ENCODE measurements at places on chromosomes 3 and 15.

GRCh38 chr15:99745370-99746086 lies 12.3 kb upstream of the LYSMD4 start:
- DNase-seq, result no peak

DNA sequence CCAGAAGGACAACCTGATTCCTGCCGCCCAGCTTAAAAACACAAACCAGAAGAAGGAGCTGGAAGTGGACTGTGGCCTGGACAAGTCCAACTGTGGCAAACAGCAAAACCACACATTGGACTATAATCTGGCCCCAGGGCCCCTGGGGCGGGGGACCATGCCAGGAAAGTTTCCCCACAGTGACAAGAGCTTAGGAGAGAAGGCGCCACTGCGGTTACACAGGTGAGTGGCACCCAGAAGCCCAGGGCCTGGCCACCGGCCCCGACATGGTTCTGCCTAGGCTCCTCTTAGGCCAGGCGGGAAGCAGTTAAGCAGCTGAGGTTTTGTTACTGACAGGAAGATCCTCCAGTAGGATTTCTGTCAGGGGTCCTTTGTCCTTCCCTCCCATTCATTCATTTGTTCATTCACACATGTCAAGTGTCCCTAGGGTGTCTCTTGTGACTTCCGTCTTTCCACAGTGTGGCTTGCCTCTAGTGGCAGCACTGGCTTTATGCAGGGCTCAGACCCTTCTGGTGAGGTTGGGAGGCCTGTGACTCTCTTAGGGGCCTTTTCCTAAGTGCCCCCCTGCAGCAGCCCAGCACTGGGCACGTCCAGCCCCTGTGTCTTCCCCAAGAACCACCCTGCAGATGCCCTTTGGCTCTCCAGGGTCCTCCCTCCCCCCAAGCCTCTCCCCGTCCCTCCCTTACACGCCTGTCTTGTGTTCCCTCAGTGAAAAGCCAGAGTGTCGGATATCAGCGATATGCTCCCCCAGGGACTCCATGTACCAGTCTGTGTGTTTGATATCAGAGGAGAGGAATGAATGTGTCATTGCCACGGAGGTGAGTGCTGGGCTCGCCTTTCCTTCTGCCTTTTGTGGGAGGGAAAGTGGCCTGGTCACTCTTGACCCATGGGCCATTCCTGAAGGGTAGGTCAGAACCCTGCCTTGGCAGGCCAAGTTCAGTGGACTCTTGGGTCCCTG lies 7.8 kb downstream of the DLL4 start:
- DNase-seq, result no peak

DNA sequence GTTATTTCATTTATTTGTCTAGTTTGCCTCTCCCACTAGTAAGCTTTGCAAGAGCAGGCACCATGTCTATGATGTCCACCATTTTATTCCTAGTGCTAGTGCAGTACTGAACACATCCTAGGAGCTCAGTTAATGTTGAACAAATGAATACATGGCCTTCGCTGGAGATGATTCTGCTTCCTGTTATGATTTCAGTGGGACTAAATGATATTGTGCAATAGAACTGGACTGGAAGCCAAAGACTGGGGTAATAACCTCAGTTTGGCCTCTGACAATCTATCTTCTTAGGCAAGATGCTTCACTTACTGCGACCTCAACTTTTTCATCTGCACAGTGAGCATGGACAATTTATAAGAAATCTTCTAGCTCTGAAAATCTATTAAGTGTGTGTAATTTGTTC lies 191.3 kb downstream of the ADAMTSL3 start:
- no peak for DNase-seq

DNA sequence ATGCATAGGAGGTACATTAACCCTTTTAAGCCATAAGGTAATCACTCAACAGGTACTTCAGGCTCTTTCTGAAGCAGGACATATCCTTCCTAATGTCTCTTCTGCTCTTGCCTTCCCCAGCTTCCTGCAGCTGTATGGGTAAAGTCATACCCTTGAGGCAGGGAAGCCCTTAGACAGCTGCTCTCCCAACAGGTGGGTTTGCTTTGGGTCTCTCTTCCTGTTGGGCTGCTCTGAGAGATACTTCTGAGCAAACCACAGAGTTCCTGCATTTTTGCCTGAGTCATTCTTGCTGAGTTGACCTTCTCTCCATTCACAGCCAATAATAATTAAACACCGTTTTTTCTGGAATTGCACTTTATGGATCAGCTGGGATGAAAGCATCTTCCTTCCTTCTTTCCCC lies 2.0 kb upstream of the TRAT1 start:
- DNase-seq, result no peak

DNA sequence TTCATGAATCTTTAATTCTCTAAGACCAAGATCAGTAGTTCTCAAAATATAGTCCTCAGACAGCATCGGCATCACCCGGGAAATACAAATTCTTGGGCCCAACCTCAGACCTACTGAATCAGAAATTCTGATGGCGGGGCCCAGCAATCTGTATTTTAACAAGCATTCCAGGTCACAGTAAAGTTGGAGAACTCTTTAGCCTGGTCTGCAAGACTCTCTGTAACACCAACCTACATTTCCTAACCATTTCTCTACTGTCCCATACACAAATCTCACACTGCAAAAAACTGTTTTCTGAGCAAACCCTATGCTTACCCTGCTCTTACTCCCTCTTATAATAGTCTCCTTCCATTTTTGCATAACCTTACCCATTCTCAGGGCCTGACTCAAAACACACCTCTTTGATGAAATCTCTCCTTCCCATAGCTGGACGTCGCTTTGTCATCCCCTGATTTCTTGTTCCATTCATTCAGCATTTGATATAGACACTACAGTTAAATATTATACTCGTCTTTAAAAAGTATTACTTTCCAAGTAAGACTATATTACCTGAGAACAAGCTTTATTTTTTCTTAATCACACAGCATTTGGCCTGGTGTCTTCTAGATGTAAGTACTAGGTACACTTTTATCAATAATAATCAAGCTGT lies 83.3 kb upstream of the MYO5C start:
- no peak for DNase-seq

DNA sequence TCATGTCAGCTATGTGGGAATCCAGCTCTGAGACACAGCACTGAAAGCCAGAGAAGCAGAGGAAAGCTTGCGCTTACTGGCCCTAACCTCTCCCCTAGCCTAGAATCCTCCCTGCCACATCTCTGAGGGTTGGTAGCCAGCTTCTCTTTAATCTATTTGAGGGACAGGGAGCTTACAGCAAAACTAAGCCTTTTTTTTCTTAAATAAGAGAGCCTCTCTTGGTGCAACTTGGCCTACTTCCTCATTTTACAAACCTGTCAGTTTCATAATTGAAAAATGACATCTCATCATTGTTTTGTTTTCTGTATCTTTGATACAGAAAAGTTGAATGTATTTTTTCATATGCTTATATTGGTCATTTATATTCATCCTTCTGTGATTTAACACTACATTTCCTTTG lies 193.9 kb downstream of the ZNF621 start:
- DNase-seq, result no peak

- no peak for DNase-seq
Measured at GRCh38 chr3:9955067-9955502, 2.9 kb upstream of the PRRT3 start.

DNA sequence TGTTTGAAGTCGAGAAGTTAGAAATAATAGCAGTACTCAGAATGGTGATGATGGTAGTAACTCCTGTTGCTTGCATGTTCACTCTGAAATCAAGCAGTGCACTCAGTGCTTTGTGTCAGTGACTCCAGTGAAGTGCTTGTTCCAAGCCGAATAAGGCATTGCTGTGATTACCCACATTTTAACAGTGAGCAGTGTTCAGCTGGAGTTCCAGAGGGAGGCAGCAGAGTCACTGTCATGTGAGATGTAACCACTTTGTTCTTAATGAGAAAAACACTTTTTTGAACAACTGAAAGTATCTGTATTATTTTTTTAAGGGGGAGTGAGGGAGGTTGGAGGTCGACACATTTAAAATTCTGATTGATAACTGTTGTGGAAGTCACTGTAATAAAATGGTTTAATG lies 3.7 kb downstream of the MDFIC2 start:
- no peak for DNase-seq

- no peak for DNase-seq
Measured at GRCh38 chr15:52710050-52710707, 31.0 kb upstream of the ATOSA start.

DNA sequence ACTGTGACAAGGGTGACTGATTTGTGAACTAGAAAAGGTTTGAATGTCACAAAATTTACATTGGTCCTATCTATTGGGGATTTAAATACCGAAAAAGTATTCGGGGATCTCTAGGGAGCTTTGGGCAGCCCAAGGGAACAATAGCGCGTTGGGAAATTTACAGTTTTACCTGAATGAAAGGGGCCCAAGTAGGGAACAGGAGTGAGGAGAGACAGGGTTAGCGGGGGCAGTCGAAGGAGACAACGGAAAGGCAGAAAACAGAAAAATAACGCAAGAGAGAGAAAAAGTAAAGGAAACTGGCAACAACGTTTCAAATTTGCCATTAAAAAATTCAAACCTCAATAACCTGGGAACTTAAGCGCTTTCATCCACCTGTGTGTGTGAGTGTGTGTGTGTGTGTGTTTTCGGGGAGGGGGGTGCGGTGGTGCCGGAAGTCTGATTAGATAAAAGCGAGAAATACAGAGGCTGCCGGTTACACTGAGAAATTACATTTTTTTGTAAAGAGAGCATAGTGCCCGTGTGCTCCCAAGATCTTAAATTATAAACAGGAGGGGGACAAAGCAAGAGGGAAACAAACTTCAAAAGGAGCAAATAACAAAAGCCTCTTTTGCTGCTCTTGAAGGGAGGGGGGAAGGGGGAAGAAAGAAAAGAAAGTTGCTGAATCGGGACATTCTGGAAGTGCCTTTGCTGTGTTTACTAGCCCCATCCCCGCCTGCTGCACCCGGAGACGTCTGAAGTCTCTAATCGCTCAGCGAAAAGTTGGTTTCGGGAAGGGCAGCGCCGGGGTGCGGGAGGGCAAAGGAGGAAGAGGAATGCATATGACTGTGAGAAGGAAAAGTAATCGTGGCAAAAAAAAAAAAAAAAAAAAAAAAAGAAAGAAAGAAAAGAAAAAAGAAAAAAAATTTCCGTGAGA lies 721 bp upstream of the ZIC1 start:
- no peak for DNase-seq

DNA sequence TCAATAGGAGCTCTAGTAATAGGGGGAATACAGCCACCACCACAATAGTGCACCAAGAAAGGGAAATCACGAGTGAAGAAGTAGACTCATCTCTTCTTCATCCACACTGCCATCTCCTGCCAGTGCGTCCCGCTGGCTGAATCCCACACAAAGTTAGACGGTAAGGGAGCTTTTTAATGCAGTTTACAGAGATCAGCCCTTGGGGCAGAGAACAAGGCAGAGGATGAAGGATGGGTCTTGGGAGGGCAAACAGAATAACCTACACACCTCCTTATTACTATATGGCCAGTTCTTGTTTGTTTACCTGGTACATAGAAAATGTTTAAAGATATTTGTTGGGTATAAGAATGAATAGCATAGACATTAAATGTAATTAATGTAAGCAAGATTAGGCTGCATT lies 11.0 kb upstream of the DPH6 start:
- DNase-seq, result no peak

GRCh38 chr15:36831904-36832287 lies 252.5 kb downstream of the CDIN1 start:
- no peak for DNase-seq

DNA sequence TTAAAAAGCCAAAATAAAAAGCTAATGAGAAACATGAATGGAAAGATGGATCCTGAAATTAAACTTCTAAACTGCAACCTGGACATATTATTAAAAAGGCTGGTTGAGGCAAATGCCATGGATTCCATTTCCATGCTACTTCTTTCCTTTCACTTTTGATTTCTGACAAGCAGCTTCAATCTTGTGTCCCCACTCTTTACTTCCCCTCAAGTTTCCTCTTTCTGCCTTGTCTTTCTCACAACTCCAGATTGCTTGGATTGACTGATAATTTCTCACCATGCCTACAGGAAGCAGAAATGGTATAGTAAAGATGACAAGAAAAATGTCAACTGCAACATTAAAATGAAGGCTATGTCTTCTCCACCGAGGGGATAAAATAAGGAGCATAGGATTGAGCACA lies 1136.7 kb downstream of the TUSC7 start:
- DNase-seq, result no peak

- DNase-seq, result no peak
Measured at GRCh38 chr3:160842021-160843005, 86.3 kb downstream of the PPM1L start.

- DNase-seq, result no peak
Measured at GRCh38 chr3:128484404-128485281, 8.4 kb downstream of the GATA2 start.

GRCh38 chr3:105526360-105527111 lies 159.8 kb downstream of the ALCAM start:
- no peak for DNase-seq

DNA sequence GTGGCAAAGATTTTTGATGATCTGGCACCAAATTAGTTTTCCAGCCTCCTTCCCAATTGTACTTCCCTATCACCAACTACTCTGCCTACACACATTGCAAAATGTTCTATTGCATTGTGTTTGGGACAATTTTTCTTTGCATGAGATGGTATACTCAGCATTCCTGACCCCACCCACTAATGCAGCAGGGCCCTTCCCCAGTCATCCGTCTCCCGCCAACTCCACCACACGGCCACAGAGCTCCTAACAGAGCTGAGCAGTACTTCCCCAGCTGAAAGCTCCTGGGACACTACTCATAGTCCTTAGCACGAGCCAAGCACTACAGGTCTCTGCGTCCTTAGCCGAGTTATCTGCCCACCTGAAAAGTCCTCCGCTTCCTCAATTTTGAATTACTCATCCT lies 34.2 kb downstream of the TXNRD3 start:
- no peak for DNase-seq

- no peak for DNase-seq
Measured at GRCh38 chr15:43095243-43095642, 10.6 kb downstream of the UBR1 start.

GRCh38 chr15:40593165-40593564 lies 884 bp upstream of the KNL1 start:
- no peak for DNase-seq

GRCh38 chr15:60223176-60223575 lies 174.6 kb downstream of the ANXA2 start:
- no peak for DNase-seq

- no peak for DNase-seq
Measured at GRCh38 chr15:26882112-26882511, 15.2 kb downstream of the GABRA5 start.

DNA sequence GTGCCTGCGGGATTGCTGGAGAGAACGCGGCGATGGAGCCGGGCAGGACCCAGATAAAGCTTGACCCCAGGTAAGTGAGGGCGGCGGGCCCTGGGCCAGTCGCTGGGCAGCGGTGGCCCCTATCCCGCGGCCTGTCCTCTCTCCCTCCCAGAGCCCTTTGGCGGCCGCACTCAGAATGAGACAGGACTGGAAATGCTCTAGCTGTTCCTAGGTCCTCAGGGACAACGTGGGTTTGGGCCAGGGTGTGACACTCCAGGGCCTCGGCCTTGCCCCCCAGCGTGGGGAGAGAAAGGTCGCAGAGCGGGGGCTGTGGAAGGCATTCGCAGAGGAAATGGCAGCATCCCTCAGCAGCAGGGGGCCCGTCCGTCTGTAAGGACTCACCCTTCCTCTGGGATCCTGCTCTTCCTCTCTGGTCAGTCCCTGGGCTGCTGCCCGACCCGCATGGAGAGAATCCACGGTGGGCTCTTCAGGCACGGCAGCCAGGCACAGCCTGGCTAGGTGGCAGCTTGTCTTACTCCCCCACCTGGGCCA lies 412 bp downstream of the SLC51A start:
- no peak for DNase-seq
